Left kidney (tissue), 8 donors: ENCODE measurements at places on chromosomes 13 and 19.
A peak's percentile ranks its signal among the peaks of the same experiment; 100 is the strongest.

GRCh38 chr13:82747958-82748357 lies 1134.3 kb downstream of the SLITRK1 start:
- DNase-seq, result no peak

- DNase-seq, result no peak
Measured at GRCh38 chr13:21752501-21752900, 81.6 kb downstream of the FGF9 start.

- DNase-seq, result no peak
Measured at GRCh38 chr19:12749938-12750521, 1.6 kb upstream of the BEST2 start.

- no peak for DNase-seq
Measured at GRCh38 chr13:23432626-23433025, 876 bp downstream of the SACS start.

- DNase-seq, result no peak
Measured at GRCh38 chr13:54657588-54657987, 1629.0 kb downstream of the OLFM4 start.

- DNase-seq, result no peak
Measured at GRCh38 chr19:39342647-39343305, 555 bp downstream of the SAMD4B start.

DNA sequence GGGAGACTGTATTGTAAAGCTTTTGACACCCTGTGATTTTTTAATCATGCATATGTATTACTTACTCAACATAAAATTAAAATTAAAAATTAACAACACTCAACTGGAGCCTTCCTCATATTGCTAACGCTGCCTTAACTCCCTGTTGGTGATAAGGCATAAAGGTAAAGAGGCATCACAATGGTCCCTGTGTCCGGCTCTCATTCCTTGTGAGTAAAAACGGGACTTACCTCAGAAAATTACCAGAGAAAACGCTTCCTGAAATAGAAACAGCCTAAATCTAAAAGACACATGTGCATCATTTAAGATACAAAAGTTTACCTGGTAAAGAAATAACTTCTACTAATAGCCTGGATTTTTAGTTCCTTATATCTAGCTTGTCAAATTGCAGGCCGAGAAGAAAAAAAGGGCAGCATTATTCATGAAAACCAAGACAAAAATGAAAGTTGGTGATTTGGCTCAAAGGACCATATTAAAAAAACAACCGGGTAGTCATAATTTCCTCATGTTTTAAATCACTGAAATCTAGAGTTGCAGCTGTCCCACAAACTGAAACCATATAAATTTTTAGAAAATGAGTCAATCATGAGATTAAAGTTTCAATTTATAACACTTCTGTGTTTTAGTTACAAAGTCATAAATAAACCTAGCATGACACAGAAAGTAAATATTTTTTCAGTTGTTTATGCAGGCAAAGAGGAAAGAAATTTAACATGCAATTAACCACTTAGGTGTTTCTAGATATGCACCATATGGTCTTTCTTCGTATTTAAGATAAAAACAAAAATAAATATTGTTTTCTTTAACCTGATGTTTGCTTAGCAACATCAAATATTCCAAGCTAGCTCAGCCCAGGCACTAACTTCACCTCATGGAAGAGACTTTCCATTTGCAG lies 94.7 kb downstream of the MIPEP start:
- no peak for DNase-seq

DNA sequence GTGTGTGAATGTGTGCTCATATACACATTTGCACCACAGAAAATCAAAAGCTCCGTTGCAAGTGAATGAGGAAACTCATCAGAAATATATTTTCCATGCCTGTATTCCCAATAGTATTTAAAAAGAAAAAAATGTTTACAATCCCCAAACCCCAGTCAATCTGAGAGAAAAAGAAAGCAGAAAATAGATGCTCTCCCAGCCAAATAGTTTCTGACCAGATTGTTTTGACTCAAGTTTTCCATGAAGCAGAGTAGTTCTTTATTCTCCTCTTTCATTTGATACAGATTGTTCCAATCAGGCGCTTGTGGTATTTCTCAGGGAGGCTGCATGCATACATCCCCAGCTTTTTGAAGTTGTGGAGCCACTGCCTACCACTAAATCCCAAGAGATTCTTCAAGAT lies 110.6 kb downstream of the STARD13 start:
- no peak for DNase-seq

DNA sequence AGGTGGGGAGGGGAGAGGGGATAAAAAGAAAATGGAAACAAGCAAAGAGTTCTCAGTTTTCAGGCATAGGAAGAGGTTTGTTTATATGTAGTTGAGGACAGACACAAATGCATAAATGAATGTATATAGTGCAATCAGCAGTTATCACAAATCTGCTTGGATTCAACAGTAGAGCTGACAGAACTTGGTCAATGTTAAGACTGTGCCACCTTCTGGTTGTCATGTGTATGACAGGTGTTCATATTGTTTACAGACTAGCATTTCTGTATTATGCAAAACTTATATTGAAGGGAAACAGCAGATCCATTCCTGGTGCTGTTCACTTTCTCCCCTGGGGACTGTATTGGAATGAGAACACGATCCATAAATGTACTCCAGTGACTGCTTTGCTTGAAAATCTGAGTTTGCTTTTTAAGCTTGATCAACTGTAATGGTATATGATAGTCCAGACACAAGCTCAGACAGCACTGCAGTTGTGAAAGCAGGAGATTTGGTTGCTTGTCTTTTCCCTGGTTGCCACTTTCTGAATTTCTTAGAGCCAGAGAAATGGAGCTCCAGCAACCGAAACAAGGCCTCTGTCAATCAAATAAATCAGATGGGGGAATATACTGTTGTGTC lies 319.5 kb upstream of the OBI1 start:
- DNase-seq, result peak; percentile 51

DNA sequence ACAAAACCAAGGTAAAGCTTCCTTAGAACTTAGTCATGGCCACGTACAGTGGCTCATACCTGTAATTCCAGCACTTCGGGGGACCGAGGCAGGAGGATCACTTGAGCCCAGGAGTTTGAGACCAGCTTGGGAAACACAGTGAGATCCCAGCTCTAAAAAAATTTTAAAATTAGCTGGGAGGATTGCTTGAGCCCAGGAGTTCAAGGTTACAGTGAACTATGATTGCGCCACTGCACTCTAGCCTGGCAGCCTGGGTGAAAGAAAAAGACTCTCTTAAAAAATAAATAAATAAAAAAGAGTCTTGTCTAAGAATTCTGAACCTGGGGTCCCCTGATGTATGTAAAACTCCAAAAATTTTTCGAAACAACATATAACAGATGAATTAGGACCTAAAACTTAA lies 34.9 kb downstream of the N4BP2L2 start:
- no peak for DNase-seq
